ENCODE measurements at places on chromosomes 5 and 9. TPM values are rescaled to one million over a fixed set of nuclear protein-coding genes. Genes with fewer than 3 reads are reported as not detected.

DNA sequence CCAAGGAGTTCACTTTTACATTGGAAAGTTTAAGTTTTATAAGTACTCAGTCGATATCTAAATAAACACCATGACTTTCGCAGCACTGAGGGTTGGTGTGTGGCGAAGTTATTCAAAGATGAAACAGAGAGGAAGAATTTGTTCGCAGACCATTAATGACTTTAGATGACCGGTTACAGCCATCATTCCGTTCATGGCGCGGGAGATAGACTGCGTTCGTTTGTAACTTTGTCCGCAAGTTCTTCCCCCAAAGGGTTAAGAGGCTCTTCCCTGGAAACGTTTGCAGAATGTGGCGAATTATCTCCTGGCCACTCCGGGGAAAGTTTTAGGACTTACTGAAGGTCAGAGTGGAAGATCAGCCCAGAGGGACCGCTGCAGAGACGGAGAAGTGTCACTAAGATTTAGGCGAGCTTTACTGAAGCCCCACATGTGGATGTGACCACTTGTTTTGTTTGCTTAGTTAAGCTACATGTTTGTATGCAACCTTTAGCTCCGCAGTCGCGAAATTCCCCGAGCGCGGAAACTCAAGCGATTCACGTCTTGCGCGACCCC lies 2.2 kb upstream of the FOXD1 start:
- peaks cover 62% of the 10 kb centered on the region for H3K27me3 ChIP-seq
- H3K36me3 ChIP-seq: no peaks in the 10 kb centered on the region
- H3K4me3 ChIP-seq: no peak overlapping the region
- no peak overlapping the region for H3K27ac ChIP-seq

Gene PCDHA6
- total RNA-seq: 1.3 TPM

Gene PCDHGB4
- total RNA-seq: 10.4 TPM

DNA sequence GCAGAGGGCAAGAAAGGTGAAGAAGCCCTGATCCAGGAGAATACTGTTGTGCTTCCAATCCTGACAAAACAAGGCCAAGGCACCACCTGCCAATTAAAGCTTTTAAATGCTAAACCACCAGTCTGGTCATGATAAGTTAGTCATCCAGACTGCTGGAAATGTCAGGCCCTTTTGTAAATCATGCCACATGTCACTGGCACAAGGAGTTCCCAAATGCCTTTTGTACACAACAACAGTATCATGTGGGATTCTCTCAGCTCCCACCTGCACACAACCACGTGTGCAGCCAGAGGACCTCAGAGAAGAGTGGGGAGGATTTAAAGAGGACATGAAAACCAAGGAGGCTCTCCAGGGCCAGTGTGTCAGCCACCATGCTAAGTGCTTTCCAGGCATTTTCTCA lies 99.3 kb downstream of the CDK5RAP2 start:
- H3K36me3 ChIP-seq: no peaks in the 10 kb centered on the region
- no peaks in the 10 kb centered on the region for H3K27me3 ChIP-seq
- H3K4me1 ChIP-seq: peaks cover 7% of the 10 kb centered on the region
- no peak overlapping the region for H3K27ac ChIP-seq
- DNase-seq: no peak
- no peak overlapping the region for H3K4me3 ChIP-seq

GRCh38 chr9:129762985-129763926 lies 10.4 kb upstream of the PTGES start:
- no peak overlapping the region for H3K27ac ChIP-seq
- DNase-seq: no peak
- no peaks in the 10 kb centered on the region for H3K27me3 ChIP-seq
- peaks cover 4% of the 10 kb centered on the region for H3K4me1 ChIP-seq
- H3K4me3 ChIP-seq: no peak overlapping the region

Gene CAMK4
- 1.2 TPM for total RNA-seq

GRCh38 chr9:73869264-73869663 lies 627.9 kb upstream of the RORB start:
- no peak for DNase-seq
- no peak overlapping the region for H3K4me3 ChIP-seq
- no peaks in the 10 kb centered on the region for H3K4me1 ChIP-seq
- H3K36me3 ChIP-seq: no peaks in the 10 kb centered on the region
- H3K27ac ChIP-seq: no peak overlapping the region
- H3K27me3 ChIP-seq: no peaks in the 10 kb centered on the region

Gene BRD9
- 19.6 TPM for total RNA-seq

GRCh38 chr5:152900332-152900731 lies 495.3 kb upstream of the NMUR2 start:
- H3K27ac ChIP-seq: no peak overlapping the region
- H3K36me3 ChIP-seq: no peaks in the 10 kb centered on the region
- no peaks in the 10 kb centered on the region for H3K27me3 ChIP-seq
- no peak overlapping the region for H3K4me3 ChIP-seq
- no peaks in the 10 kb centered on the region for H3K4me1 ChIP-seq
- DNase-seq: no peak

Gene PROB1
- 2.1 TPM for total RNA-seq

Gene PDCD1LG2
- 2.1 TPM for total RNA-seq

DNA sequence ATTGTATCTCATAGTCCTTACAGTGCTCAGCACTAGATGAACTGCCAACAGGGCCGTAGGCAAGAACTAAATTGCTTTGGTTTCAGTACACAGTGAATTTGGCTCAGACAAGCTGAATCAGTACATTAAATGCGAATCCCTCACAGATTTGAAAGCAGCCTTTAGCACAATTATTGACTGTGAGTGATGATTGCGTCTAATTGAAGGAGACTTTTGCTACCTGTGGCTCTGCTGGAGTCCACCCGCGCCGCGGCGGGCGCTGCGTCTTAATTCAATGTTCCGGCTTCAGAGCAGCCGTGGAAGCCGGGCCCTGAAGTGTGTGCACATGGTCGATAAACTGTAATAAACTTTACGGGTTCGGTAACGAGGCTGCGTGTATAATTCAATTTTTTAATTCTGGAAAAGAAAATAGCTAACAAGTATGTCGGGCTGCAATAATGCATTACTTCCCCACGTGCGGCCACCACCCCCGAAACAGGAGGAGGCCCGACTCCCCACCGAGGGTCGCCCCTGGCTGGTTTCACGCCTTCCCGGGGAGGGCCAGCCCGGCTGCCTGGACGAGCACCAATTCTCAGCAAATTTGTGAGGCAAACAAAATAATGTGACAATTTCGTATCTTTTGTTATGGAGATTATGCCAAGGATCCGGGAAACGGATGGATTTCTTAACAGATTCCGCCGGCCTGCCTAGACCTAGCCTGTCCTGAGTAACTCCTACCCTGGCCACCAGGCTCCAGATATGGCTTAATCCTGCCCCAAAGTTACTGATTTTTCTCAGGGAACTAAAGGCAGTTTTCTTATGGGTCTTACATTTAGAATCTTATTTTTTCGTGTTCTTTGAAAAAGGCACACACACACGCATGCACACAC lies 269.4 kb upstream of the IRX1 start:
- H3K4me3 ChIP-seq: no peak overlapping the region
- H3K4me1 ChIP-seq: no peaks in the 10 kb centered on the region
- H3K27ac ChIP-seq: no peak overlapping the region
- no peaks in the 10 kb centered on the region for H3K36me3 ChIP-seq
- no peak for DNase-seq
- H3K27me3 ChIP-seq: no peaks in the 10 kb centered on the region

Gene C5orf34
- total RNA-seq: 1.6 TPM

DNA sequence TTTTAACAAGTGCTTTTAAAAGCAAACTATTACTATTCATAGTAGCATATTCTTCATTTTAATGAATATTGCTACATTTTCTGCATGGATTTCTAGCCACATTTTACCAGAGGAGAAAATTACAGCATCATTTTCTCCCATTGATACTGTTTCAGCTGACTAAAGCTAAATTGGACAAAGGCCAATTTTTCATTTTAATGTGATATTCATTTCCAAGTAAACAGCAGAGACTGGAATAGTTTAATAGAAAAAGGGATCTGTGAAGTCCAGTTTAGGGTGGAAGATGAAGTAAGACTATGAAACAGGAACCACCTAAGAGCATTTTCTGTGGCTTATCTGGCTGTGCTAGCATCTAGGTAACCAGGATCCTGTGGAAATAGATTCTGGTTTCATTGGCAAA lies 128.1 kb downstream of the GIN1 start:
- no peaks in the 10 kb centered on the region for H3K27me3 ChIP-seq
- H3K4me1 ChIP-seq: no peaks in the 10 kb centered on the region
- H3K27ac ChIP-seq: no peak overlapping the region
- DNase-seq: no peak
- H3K4me3 ChIP-seq: no peak overlapping the region

GRCh38 chr9:1429297-1429696 lies 379.1 kb downstream of the DMRT2 start:
- no peak overlapping the region for H3K27ac ChIP-seq
- no peaks in the 10 kb centered on the region for H3K27me3 ChIP-seq
- DNase-seq: peak; percentile 31
- H3K36me3 ChIP-seq: no peaks in the 10 kb centered on the region
- H3K4me3 ChIP-seq: no peak overlapping the region
- H3K4me1 ChIP-seq: no peaks in the 10 kb centered on the region

Gene INSYN2B
- not detected for total RNA-seq

Gene SMIM27
- total RNA-seq: 14.7 TPM

DNA sequence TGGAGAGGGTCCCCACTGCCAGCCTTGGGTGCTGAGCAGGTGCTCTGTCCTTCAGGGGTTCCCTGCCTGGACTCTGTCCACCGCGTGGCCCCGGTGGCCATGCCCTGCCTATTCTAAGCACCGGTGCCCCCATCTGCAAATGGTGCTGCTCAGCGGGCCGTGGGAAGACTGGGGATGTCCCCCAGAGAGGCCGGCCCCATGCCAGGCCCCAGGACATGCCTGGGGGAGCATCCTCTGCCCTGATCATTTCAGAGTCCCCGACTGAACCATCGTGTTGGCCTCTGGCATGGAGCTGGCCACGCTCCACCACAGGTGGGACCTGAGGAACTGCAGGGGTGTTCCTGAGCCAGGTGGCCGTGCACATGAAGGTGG lies 64.7 kb downstream of the RXRA start:
- no peak overlapping the region for H3K27ac ChIP-seq
- DNase-seq: no peak
- H3K36me3 ChIP-seq: no peaks in the 10 kb centered on the region
- H3K4me1 ChIP-seq: peaks cover 29% of the 10 kb centered on the region
- H3K4me3 ChIP-seq: no peak overlapping the region

Gene ELL2
- total RNA-seq: 56.1 TPM

Gene OLFML2A
- total RNA-seq: 40.7 TPM

Gene CDC14B
- total RNA-seq: 69.5 TPM

GRCh38 chr5:126808521-126808988 lies 31.6 kb downstream of the LMNB1 start:
- no peaks in the 10 kb centered on the region for H3K4me1 ChIP-seq
- no peaks in the 10 kb centered on the region for H3K27me3 ChIP-seq
- no peaks in the 10 kb centered on the region for H3K36me3 ChIP-seq
- no peak overlapping the region for H3K4me3 ChIP-seq
- no peak overlapping the region for H3K27ac ChIP-seq

Gene APBA1
- total RNA-seq: 4.7 TPM

GRCh38 chr9:27861887-27862286 lies 288.6 kb upstream of the C9orf72 start:
- no peak overlapping the region for H3K27ac ChIP-seq
- H3K4me1 ChIP-seq: no peaks in the 10 kb centered on the region
- H3K36me3 ChIP-seq: no peaks in the 10 kb centered on the region
- H3K27me3 ChIP-seq: no peaks in the 10 kb centered on the region
- H3K4me3 ChIP-seq: no peak overlapping the region

Gene KIF24
- 7.8 TPM for total RNA-seq

GRCh38 chr5:81773574-81773973 lies 22.7 kb upstream of the SSBP2 start:
- DNase-seq: no peak
- no peak overlapping the region for H3K4me3 ChIP-seq
- no peaks in the 10 kb centered on the region for H3K27me3 ChIP-seq
- peak overlapping the region; percentile 27 for H3K27ac ChIP-seq
- no peaks in the 10 kb centered on the region for H3K36me3 ChIP-seq

DNA sequence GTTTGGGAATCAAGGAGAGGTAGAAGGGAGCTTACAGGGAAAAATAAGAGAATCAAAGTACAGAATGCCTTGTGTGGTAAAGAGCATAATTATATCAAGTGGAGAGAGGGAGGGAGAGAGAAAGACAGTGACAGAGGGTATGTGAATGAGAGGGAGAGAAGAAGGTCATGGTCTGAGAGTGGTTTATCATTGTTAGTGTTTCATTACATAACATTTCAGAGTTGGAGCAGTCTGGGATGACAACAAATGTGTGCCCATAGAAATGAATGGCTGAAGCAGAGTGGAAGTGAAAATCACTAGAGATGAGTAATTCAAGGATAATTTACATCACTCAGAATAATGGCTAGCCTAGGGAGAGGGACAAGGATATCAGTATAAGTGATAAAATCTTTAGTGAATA lies 799.2 kb downstream of the TLE1 start:
- no peaks in the 10 kb centered on the region for H3K27me3 ChIP-seq
- no peak overlapping the region for H3K27ac ChIP-seq
- no peaks in the 10 kb centered on the region for H3K4me1 ChIP-seq

Gene CTNND2
- total RNA-seq: 0.24 TPM

Measured in thyroid gland (tissue), 4 donors.